ENCODE measurements at places on chromosomes 11 and 22. TPM values are rescaled to one million over a fixed set of nuclear protein-coding genes. Genes with fewer than 3 reads are reported as not detected.

- peaks cover 33% of the 10 kb centered on the region for H3K4me1 ChIP-seq
- no peak overlapping the region for H3K4me3 ChIP-seq
- peaks cover 9% of the 10 kb centered on the region for H3K36me3 ChIP-seq
- H3K27me3 ChIP-seq, result no peaks in the 10 kb centered on the region
Observed at GRCh38 chr11:68016904-68017817, 7.0 kb downstream of the ALDH3B1 start.

DNA sequence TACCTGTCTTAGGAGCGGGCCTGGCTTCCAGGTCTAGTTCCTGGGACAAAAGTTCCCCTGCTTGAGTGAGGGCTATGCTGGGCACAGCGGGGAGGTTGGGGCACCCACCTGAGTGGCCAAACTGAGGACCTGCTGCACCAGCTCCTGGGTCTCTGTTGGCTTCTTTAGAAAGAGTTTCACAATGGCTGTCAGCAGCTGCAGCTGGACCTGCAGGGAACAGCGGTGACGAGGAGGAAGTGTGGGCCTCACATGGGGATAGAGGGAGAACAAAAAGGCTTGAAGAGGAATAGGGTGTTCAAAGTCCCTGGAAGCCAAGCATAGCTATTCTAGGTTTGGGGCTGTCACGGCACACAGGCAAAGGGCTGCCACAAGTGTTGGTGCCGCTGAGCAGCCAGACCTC lies 26.7 kb upstream of the RASL10A start:
- no peak for DNase-seq
- H3K4me3 ChIP-seq, result no peak overlapping the region
- H3K27me3 ChIP-seq, result no peaks in the 10 kb centered on the region
- no peak overlapping the region for H3K27ac ChIP-seq
- H3K36me3 ChIP-seq, result peaks cover 34% of the 10 kb centered on the region

- H3K36me3 ChIP-seq, result no peaks in the 10 kb centered on the region
- H3K27me3 ChIP-seq, result no peaks in the 10 kb centered on the region
- peak overlapping the region; percentile 94 for H3K27ac ChIP-seq
Observed at GRCh38 chr11:103109818-103110388, 677 bp downstream of the DYNC2H1 start.

DNA sequence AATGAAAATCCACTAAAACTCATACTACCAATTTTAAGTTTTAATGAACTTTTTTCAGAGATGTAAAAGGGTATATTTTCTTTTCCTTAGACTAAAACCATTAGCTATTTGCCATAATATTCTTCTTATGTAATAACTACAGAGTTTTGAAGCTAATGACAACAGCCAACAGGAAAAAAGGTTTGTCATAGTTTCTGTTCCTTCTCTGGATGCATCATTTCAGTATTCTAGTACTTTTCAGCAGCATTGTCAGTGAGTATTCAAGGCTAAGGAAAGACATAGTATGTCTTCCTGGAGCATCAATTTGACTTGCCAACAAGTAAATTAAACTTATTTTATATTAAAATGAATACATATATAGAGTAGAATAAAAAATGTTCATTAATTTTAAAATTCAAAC lies 166.0 kb downstream of the METTL15 start:
- H3K4me3 ChIP-seq, result no peak overlapping the region
- no peaks in the 10 kb centered on the region for H3K4me1 ChIP-seq
- H3K27ac ChIP-seq, result no peak overlapping the region
- H3K27me3 ChIP-seq, result no peaks in the 10 kb centered on the region
- no peaks in the 10 kb centered on the region for H3K36me3 ChIP-seq

GRCh38 chr11:41714101-41714500 lies 254.6 kb upstream of the LRRC4C start:
- H3K4me3 ChIP-seq, result no peak overlapping the region
- H3K27me3 ChIP-seq, result no peaks in the 10 kb centered on the region
- H3K36me3 ChIP-seq, result no peaks in the 10 kb centered on the region
- no peak overlapping the region for H3K27ac ChIP-seq
- peak; percentile 83 for DNase-seq

GRCh38 chr11:115497303-115497702 lies 6.9 kb downstream of the CADM1 start:
- H3K36me3 ChIP-seq, result no peaks in the 10 kb centered on the region
- no peak overlapping the region for H3K27ac ChIP-seq
- H3K27me3 ChIP-seq, result no peaks in the 10 kb centered on the region
- no peak overlapping the region for H3K4me3 ChIP-seq
- H3K4me1 ChIP-seq, result no peaks in the 10 kb centered on the region

GRCh38 chr22:31276426-31277167 lies 15.7 kb downstream of the PIK3IP1 start:
- no peaks in the 10 kb centered on the region for H3K27me3 ChIP-seq
- no peak overlapping the region for H3K27ac ChIP-seq
- DNase-seq, result no peak
- H3K4me3 ChIP-seq, result no peak overlapping the region
- peaks cover 16% of the 10 kb centered on the region for H3K36me3 ChIP-seq
- H3K4me1 ChIP-seq, result no peaks in the 10 kb centered on the region

DNA sequence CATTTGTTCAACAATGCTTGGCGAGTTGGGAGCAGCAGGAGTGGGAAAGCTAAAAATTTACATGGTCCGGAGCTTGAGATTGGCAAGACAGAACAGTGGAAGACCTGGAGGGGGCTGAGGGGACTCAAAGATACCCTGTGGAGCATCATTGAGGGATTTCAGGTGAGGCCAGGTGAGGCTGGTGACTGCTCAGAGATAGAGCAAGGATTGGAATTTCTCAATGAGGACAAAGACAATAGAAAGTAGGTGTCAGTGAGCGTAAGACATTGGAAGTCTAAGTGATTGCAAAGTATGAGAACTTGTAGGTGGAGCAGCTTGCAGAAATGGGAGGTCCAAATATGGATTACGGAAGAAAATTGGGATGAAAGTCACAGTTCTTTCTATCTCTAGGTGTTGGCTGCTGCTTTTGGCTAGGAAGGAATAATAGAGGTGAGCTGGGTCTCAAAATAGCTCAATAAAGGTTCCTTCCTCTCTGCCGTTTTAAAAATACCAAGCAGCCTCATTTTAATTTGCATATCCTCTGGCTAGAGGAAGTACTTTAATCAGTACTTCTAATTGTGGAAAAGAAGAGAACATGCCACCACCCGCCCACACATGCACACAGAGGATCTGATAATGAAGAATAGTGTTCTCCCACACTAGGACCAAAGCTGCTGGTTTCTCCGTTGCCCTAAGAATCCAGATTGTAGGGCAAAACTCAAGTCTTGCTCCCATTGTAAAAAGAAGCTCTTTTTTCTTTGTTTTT lies 41.8 kb upstream of the SORL1-AS1 start:
- no peak overlapping the region for H3K4me3 ChIP-seq
- no peaks in the 10 kb centered on the region for H3K27me3 ChIP-seq
- H3K27ac ChIP-seq, result no peak overlapping the region

DNA sequence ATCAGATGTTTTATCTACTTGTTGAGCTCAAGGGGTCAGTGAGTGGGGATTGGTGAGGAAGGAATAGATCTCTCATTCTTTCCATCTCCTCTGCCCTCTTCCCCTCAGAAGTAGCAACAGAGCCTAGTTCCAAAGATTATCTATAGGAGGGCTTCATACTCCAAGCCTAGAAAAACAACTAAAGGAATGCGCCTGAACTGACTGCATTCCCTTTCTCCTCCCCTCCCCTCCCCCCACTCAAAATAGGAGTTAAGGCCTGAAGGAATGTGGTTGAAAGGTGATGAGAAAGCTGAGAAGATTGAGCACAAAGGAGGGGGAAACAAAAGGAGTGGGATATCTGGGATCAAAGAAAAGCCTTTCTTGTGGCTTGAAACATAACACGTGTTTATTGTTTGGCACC lies 10.5 kb downstream of the EMSY start:
- H3K27me3 ChIP-seq, result no peaks in the 10 kb centered on the region
- H3K36me3 ChIP-seq, result peaks cover 4% of the 10 kb centered on the region
- H3K27ac ChIP-seq, result no peak overlapping the region
- H3K4me3 ChIP-seq, result no peak overlapping the region
- H3K4me1 ChIP-seq, result peaks cover 8% of the 10 kb centered on the region

The PATE2 gene
- total RNA-seq, result not detected

The SLC6A5 gene
- total RNA-seq, result not detected

The SAA2 gene
- total RNA-seq, result not detected

The TMEM25 gene
- 21.3 TPM for total RNA-seq

Data from fibroblast of lung (primary cell).